ENCODE measurements at places on chromosomes 12 and 14.

GRCh38 chr12:123938679-123939480 is 33.8 kb downstream of the CCDC92 start:
- no peak for DNase-seq

DNA sequence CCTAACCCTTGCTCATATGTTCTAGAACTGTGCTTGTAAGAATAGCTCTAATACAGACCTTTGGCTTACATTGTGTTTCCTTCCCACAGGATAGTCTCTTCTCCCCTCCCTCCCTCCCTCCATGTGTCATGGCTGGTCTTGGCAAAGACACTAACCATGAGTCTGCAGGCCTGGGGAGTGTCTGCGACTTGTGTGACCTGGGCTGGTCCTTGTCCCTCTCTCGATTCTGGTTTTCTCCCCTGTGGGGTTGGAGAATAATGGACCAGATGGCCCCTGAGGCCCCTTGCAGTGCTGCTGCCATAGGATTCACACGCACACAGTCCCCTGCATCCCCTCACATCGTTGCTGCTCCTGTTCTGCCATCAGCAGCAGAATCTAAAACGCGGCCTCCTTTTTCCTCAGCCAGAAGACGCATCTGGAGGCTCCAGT is 30.3 kb downstream of the DEGS2 start:
- DNase-seq = no peak

GRCh38 chr12:42172441-42173210 is 28.0 kb upstream of the GXYLT1 start:
- DNase-seq = no peak

- DNase-seq = no peak
Observed at GRCh38 chr12:6311822-6312528, 1.5 kb downstream of the PLEKHG6 start.

DNA sequence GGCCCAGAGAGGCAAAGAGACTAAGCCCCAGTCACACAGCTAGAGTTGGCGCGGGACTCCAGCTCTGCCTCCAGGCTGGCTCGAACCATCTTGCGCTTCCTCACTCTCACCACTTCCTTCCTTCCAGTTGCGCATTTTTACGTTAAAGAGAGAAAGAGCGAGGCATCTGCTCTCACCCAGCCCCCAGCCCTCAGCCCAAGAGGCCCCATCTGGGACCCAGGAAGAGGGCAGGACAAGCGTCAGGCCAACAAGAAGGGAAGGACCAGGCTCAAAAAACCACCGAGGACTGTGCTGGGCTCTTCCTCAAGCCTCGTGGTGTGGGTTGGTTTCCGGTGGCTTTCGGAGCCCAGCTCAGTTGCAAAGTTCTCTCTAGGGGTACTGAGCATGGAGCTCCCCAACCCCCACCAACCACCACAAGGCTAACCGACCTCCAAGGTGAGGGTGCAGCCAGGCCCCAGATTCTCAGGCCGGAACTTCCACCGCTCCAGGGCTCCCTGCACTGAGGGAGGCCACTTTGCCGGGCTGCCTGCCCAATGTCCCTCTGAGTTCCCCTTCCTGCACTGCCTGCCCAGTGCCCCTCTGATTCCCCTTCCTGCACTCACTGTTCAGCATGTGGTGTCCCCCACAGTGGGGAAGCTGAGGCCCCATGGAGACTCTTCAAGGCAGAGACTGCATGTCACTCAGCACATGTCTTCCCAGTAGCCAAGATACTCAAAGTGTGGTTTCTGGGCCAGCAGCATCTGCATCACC is 35.9 kb downstream of the TESC start:
- no peak for DNase-seq

- DNase-seq = no peak
Observed at GRCh38 chr12:123067654-123068053, 83.2 kb downstream of the PITPNM2 start.

GRCh38 chr12:117695956-117696355 is 272.8 kb downstream of the KSR2 start:
- DNase-seq = no peak

DNA sequence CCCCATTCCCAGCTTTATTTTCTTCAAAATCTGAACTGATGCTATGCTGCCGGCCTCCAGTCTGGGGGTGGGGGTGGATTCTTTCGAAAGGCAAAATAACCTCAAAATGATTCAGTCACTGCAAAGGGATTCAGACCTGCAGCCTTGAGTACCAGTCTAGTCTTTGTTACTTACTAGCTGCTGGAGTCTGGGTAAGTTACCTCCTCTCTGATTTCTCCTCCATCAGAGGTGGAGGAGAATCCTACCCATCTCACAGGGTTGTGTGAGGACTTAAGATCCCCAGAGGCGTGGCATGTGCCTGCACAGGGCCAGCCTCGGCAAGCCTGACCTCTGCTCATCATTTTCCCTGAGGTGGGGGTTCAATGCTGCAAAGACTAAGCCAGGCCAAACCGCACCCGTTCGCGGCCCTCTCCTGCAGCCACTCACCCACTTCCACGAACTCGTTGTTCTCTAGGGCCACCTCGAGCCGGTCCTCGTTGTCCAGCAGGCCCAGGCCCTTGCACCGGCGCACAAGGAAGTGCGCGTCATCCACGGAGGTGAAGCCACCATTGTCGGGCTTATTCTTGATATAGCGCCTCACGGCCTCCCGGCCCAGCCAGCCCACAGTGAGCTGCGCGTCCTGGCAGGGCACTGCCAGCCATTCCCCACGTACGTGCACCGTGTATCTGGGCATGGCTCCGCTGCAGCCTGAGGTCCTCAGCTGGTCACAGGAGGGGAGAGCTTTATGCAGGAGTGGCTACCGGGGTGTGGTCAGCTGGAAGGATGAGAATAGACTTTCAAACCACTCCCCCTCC is 709 bp downstream of the HAL start:
- DNase-seq = no peak

GRCh38 chr14:80678436-80678835 is 263.1 kb downstream of the CEP128 start:
- DNase-seq = no peak

GRCh38 chr12:17802657-17803641 is 287.0 kb downstream of the RERGL start:
- no peak for DNase-seq

DNA sequence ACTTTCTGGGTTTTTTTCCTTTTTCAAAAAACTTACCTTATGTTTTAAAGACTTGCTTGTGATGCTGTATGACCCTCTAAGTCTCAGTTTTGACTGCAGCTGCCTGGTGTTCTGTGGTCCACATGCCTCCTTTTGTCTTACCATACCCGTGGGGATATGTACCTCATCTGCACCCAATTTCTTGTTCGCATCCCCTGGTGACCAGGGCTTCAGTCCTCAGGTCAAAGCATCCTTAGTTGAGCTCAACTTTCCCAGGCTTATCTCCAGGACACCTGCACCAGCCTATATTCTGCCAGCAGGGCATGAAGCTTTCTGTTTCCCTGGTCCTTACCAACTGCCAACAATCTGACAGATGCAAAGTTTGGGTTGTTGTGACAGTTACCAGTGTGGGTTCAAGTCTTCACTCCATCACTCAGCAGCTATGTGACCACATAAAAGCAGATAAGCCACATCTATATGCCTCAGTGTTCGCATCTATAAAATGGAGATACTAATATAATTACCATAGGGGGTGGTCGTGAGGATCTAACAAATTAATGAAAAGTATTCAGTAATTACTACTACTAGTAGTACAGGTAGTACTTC is 94.0 kb downstream of the NTF3 start:
- DNase-seq = no peak

GRCh38 chr14:99822800-99823455 is 29.7 kb downstream of the EML1 start:
- DNase-seq = no peak

GRCh38 chr12:6372403-6373003 is 2.9 kb downstream of the SCNN1A start:
- DNase-seq = peak; percentile 86

DNA sequence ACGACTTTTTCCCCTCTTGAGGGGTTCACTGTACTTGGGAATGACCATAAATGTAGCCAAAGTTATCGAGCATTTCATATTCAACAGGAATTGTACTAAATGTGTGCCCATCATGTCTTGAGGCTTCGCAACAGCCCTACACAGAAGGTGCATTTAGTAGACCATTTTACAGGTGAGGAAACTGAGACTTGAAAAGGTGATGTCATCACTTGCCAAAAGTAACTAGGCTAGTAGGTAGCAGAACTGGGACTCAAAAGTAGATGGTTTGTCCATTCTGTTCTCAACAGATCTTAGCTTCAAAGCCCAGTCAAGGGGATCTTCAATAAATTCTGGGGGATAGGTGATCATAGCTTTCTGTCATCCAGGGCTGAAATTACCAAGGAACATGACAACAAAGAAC is 782.2 kb downstream of the MED13L start:
- no peak for DNase-seq

- no peak for DNase-seq
Observed at GRCh38 chr12:68367116-68367515, 35.0 kb upstream of the MDM1 start.

GRCh38 chr14:20472536-20473169 is 3.4 kb downstream of the PNP start:
- no peak for DNase-seq

GRCh38 chr14:91202234-91202974 is 42.1 kb downstream of the GPR68 start:
- DNase-seq = no peak

GRCh38 chr12:123384318-123384993 is 524 bp downstream of the KMT5A start:
- no peak for DNase-seq

GRCh38 chr14:104724981-104725771 is 1.1 kb downstream of the ADSS1 start:
- no peak for DNase-seq

DNA sequence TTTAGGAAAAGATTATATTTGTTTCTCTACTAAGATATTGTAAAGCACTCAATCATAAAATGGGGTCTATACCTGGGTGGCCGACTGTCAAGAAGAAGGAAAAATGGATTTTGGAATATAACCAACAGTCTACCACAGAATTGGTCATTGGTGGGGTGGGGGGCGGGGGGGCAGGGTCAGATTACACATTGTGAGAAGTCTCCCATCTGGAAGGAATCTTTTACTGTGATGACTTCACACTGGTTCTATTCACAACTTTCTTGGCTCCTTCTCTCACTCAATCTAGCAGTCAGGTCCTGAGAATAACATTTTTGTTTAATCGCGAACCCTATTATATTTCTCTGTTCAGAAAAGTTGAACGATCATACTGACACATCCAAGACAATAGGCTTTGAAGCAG is 8.7 kb upstream of the CLEC4E start:
- no peak for DNase-seq

DNA sequence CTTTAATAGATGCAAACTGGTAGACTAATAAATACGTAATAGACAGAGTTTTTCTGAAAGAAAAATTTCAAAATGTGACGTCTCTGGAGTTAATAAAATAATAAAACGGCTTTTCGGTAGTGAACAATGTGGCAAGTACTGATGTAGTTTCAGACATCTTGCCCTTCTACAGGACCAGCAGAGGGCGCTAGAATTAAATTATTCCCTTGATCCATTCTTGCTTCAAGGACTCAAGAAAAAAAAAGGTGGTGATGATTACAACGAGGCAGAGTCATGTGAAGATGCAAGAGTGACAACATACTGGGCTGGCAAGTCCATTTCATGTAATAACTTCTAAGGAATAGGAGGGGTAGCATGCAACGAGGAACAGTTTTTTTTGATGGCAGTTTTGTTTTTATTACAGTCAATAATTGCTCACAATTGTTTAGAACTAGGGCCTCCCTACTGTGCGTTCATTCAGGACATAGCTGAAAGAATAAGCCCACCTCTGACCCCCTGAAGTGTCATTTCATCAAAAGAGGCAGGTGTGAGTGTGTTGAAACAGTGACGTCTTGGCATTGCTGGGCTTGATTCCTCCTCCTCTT is 101.0 kb upstream of the GZMB start:
- DNase-seq = peak; percentile 91

- DNase-seq = no peak
Observed at GRCh38 chr12:128224226-128224625, 42.7 kb upstream of the TMEM132C start.

GRCh38 chr12:17035372-17035771 is 429.4 kb upstream of the LMO3 start:
- no peak for DNase-seq

DNA sequence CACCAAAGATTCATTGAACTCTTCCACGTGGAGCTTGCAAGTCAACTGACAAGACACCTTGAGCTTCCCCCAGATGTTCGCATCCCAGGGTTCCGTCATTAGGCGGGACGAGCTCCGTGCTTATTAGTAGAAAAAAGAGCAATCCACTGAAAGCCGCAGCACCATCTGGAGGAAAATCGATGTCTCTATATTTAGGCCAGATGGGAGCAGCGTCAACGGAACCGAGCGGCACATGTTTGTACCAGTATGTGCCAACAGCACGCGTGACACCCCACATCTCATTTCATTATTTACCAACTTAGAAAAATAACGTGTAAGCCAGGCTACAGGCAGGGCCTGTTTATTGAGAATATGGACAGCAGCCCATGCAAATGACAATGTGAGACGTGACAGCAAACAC is 45.8 kb upstream of the TMEM132D start:
- no peak for DNase-seq

DNA sequence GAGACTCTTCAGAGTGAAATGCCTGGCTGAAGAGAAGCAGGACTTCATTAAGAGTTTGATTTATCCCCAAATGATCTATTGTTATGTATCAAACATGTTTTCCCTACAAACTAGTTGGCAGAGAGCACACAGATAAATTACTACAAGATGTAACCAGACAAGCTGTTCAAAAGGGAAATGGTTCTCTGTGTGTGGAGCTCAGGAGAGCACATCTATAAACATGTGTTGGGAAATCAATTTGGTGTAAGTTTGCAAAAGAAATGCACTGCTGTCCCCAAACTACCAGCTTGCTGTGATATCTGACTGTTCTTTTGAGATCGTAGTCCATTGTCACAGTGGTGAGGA is 159.2 kb downstream of the PAH start:
- no peak for DNase-seq

- DNase-seq = no peak
Observed at GRCh38 chr14:103733651-103734050, 18.0 kb downstream of the ZFYVE21 start.

DNA sequence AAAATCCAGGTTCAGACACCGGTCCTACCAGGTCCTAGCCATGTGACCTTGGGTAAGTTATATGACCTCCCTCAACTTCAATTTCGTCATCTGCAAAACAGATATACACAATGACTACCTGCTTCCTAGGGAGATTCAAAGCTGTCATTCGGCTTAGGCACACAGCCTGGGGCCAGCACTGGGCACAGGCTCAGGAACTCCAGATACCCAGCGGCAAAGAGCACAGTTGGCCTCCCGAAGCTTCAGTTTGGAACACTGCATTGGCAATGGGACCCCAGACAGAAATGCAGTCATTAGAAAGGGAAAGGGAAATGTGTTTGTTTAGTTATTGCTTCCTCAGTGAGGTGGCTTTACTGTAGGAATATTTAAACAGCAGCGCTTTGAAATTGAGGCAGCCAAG is 11.4 kb downstream of the PLEKHG6 start:
- no peak for DNase-seq

DNA sequence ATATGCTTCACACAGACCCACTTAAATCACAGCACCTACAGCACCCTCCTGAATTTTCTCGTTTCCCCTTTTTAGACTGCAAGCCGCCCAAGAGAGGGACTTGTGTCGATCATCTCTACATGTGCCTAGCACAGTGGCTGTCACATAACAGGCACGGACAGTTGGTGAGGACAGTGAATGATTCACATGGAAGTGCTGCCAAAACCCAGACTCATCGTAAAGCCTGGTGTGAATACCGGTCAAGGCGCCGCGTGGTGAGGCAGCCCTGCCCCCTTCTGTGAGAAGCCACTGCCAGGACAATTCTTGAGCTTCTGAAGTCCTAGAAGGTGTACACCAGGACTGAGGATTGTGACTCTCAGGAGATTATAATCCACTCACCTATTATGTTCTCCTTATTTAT is 44.3 kb downstream of the ATG2B start:
- no peak for DNase-seq

GRCh38 chr12:104734541-104735095 is 223.5 kb downstream of the SLC41A2 start:
- DNase-seq = no peak
